ENCODE measurements at places on chromosomes 2 and 18.
A peak's percentile ranks its signal among the peaks of the same experiment; 100 is the strongest.

DNA sequence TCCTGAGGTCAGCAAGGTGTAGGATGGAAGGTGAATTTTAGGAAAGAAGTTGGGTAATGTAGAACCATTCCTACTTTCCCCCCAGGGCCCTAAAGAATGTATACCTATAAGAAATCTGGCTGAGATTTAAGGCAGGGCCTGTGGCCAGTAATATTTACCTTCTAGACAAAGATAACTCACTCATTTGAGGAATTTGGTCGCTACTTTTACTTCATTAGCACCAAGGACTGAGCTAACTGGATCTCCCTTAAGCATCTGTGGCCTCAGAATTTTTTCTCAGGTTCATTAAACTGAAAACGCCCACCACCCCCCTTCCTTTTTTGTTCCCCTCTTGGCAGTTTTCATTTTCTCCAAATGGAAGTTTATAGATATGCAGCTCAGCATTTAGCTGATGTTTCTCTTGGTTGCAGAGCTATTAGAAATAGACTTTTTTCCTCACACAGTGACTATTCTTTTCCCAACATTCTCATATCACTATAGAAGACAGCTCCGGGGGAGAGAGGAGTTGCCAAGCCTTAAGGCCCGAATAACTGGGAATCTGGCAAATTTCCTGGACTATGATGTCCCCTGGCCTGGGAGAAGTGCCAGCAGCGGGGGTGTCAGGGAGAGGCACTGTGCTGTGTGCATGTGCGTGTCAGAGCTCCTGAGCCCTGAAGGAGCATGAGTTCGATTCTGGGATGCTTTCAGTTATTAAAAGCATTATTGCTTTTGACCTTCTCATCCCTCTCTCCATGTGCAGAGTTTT lies 310.9 kb downstream of the PRKCE start:
- DNase-seq = no peak

- DNase-seq = no peak
Observed at GRCh38 chr18:41666231-41666630, 288.8 kb upstream of the PIK3C3 start.

DNA sequence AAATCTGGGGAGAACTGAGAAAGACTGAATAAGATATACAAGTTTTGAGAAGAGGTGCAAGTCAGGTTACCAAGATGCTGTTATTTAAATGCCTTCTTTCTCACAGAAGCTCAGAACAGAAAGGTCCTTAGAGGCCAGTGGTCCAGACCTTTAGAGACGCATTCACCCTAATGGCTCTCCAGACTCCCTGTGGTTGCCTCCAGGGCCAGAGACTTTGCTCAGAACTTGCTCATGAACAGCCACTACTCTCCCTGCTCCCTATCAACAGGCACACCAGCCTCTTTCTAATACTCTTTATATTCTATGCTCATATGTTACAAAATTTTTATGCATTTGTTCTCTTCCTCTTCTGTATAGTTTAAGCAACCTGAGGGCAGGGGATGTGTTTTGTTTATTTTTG lies 349.0 kb upstream of the TNP1 start:
- no peak for DNase-seq

- DNase-seq = no peak
Observed at GRCh38 chr2:149058936-149059335, 20.4 kb downstream of the LYPD6B start.

- DNase-seq = no peak
Observed at GRCh38 chr18:9413576-9413975, 61.7 kb upstream of the RALBP1 start.

- no peak for DNase-seq
Observed at GRCh38 chr2:174076040-174076439, 110.9 kb upstream of the SP3 start.

DNA sequence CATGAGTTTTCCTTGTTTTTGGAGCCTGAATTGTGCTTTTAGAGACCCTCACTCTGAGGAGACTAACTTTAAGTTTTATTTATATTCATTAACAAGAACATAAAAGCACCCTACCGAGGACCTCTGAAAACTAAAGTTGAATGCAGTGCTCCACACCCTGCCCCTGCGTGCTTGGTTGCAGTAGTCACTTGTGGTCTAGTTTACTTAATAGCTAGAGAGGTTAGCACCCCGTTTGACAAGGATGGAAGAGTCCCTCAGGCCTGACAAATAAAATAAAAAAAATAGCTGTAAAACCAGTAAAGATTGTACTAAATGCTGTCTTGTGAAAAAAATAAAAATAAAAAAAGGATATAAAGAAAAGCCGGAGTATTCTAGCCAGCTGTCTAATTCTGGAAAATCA lies 395.2 kb downstream of the MTX2 start:
- no peak for DNase-seq

GRCh38 chr2:174503161-174503809 lies 16.5 kb upstream of the GPR155 start:
- no peak for DNase-seq

GRCh38 chr18:24790347-24790746 lies 329.9 kb downstream of the HRH4 start:
- DNase-seq = no peak

DNA sequence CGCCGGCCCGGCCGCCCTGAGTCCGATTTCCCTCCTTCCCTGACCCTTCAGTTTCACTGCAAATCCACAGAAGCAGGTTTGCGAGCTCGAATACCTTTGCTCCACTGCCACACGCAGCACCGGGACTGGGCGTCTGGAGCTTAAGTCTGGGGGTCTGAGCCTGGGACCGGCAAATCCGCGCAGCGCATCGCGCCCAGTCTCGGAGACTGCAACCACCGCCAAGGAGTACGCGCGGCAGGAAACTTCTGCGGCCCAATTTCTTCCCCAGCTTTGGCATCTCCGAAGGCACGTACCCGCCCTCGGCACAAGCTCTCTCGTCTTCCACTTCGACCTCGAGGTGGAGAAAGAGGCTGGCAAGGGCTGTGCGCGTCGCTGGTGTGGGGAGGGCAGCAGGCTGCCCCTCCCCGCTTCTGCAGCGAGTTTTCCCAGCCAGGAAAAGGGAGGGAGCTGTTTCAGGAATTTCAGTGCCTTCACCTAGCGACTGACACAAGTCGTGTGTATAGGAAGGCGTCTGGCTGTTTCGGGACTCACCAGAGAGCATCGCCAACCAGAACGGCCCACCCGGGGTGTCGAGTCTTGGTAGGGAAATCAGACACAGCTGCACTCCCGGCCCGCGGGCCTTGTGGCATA lies 4.6 kb downstream of the SIX2 start:
- DNase-seq = no peak

DNA sequence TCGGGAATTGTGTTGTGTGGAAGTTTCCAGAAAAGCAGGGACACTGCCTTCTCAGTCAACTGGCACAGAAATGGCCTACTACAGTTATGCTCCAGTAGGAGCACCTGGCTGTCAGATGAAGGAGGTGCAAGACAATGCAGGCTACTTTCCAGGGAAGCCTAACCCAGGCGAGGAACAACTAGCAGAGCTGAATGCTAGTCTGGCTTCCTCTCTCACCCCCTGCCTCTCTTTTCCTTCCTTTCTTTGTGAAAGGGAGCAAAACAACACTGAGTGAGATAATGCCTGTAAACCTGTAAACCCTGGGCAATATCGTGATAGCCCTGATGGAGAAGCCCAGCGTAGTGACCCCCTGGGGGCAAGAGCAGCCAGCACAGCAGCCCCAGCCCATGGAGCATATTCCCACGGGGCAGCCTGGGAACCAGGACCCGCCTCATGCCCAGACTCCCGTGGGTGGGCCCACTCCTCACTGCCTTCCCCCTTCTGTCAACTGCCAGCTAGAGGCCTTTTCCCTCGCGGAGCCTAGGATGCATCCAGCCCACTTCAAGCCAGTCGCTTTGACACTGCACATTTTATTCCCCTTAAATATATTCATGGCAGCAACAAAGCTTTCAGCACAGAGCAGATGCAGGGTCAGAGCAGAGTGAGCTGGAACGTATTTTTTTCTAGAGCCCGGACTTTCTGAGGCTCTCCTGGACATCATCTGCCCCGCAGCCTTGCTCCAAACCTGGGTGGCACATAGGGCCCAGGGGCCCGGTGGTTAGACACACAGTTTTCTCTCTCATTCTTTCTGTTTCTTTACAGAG lies 77.0 kb downstream of the PDCL3 start:
- no peak for DNase-seq

GRCh38 chr2:138123741-138124140 lies 159.5 kb downstream of the HNMT start:
- DNase-seq = no peak

GRCh38 chr2:1868683-1869141 lies 124.4 kb upstream of the PXDN start:
- DNase-seq = no peak

DNA sequence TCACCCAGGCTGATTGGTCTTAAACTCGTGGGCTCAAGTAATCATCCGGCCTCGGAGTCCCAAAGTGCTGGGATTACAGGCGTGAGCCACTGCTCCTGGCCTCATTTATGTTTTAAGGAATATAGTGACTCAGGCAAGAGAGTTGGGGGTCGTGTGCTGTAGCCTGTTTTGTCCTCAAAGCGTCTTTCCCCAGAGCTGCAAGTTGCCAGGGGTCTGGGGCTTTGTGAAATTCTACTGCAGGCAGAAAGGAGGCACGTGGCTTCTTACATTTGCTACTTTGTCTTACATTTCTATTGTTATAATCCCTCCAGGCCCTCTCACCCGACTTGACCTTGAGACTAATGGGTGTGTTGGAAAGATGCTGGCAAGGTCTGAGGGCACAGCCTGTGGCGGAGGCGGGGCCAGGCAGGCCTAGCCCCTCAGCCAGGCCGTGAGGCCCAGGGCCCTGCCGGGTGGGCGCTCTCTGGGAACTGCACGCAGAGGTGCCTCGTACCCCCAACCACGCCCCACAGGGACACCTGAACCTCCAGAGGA lies 85.8 kb upstream of the NDUFV2 start:
- no peak for DNase-seq

GRCh38 chr18:52523566-52523965 lies 183.6 kb downstream of the DCC start:
- DNase-seq = no peak

- no peak for DNase-seq
Observed at GRCh38 chr2:18986046-18986445, 372.4 kb downstream of the OSR1 start.

DNA sequence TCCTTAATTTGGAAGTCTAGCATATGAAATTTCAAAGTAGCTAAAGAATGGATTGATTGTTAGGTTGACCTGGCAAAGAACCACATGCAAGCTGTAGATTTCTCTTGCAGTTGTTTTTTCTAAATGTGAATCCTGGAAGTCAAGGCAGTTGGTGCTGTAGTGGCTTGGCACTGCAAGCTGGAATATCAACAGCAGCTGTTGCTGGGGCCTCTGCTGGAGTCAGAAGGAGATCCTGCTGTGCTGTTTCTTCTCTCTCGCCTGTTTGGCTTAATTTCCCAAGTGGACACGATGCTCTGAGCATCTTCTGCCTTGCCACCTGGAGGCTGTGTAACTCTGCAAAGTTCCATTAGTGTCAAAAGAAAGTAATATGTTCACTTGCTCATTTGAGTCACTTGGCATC lies 12.6 kb downstream of the PIK3C3 start:
- no peak for DNase-seq

DNA sequence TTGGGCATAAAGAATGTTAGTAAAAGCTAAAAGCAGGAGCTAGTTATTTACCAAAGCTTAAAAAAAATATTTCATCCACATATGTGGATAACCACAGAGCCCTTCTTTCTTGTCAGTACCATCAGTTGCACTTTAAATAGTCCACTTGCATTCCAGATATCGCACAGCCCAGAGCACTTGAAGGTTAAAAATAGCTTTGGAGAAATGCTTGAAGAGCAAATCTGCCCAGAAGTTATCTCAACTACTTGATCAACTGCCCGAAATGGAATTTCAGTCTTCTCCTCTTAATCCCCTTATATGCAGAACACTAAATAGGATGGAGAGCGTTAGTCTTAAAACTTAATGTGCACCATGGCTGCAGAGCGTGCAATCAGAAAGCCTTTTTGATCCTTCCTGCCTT lies 148.3 kb downstream of the PLEKHA3 start:
- no peak for DNase-seq

GRCh38 chr18:813172-814071 lies 1.4 kb upstream of the YES1 start:
- peak; percentile 32 for DNase-seq

DNA sequence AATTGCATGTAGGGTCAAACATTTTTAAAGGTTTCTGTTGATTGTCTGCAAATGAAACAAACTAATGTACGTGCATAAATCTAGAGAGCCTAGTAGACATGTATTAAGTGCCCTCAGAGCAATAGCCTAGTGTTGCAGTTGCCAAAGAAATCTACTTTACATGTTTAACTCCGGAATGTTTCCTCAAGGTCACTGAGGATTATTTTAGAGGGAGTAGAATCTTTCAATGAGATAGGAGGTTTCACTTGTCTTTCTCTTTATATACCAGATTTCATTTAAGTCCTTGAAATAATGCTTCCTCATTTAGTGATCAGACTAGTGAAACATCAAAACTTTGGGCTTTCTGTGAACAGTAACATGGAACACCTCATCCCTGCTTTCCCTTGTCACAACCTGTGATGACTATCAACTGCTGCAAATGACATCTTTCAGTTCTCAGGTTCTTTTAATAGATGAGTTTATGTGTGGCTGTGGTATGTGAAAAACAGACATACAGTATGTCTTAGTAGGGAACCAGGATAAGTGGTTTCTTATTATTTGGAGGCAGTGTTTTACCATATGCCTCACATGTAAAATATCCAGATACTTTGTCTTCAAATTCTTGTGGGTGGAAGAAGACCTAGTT lies 5.5 kb downstream of the UBE2E3 start:
- DNase-seq = no peak

GRCh38 chr2:134703426-134703825 lies 15.4 kb downstream of the TMEM163 start:
- no peak for DNase-seq

- DNase-seq = no peak
Observed at GRCh38 chr2:104703669-104704068, 150.2 kb upstream of the POU3F3 start.

DNA sequence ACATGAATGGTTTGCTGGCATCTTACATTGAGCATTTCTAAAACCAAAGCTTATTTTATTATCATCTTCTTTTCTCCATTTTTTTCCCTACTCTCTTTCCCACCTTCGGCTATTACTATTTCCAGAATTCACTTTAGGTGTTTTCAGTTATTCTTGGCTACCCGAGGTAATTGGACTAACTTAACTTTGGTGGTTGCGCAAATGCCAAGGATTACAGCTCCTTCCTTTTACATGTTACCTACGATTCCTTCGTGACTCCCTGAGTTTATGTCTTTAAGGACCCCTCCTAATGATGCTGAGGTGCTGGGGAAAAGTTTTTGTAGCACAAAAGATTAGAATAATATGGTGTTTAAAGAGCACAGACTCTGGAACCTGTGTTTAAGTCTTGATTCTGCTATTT lies 14.3 kb downstream of the KIAA1328 start:
- DNase-seq = no peak

- no peak for DNase-seq
Observed at GRCh38 chr2:224260372-224261020, 141.4 kb downstream of the FAM124B start.

- no peak for DNase-seq
Observed at GRCh38 chr18:26792661-26793060, 72.8 kb downstream of the AQP4 start.
